ENCODE measurements at places on chromosomes 3 and 15.

GRCh38 chr15:44137750-44138149 lies 57.3 kb downstream of the FRMD5 start:
- no peak overlapping the region for H3K27ac ChIP-seq
- H3K4me3 ChIP-seq = no peak overlapping the region
- H3K4me1 ChIP-seq = no peaks in the 10 kb centered on the region
- no peaks in the 10 kb centered on the region for H3K36me3 ChIP-seq

GRCh38 chr15:46525984-46526725 lies 891.3 kb downstream of the SQOR start:
- no peak for DNase-seq
- H3K4me3 ChIP-seq = no peak overlapping the region
- H3K4me1 ChIP-seq = no peaks in the 10 kb centered on the region
- H3K27ac ChIP-seq = no peak overlapping the region
- no peaks in the 10 kb centered on the region for H3K27me3 ChIP-seq

DNA sequence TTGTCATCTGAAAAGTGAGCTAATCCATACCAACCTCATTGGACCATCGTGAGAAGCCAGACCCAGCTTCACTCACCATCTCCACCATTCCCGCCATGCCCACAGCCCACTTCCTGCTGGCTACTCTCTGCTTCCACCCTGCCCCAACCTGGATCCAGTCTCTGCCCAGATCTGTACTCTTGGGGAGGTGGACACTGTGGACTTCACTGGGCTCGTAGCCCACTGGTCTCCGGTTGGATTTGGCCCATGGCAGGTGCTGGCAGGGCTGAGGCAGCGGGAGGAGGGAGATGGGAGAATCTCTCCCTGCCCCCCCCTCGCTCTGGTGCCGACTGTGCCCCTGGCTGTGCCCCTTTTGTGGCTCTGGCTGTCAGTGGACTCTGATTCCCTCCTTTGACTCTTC lies 193.8 kb downstream of the ABHD5 start:
- H3K27me3 ChIP-seq = no peaks in the 10 kb centered on the region
- no peaks in the 10 kb centered on the region for H3K36me3 ChIP-seq
- no peak overlapping the region for H3K27ac ChIP-seq
- no peak overlapping the region for H3K4me3 ChIP-seq

DNA sequence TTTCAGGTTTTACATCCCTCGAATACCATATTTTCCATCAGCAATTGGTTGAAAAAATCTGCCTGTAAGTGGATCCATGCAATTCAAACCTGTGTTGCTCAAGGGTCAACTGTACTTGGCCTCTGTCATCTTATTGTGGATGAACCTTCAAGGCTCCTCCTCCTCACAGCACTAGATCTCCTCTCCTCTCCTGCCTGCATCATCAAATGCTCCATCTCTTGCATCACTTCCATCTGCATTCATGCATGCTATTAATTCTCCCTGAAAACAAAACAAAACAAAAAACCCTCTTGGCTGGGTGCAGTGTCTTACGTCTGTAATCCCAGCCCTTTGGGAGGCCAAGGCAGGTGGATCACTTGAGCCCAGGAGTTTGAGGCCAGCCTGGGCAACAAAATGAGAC lies 10.1 kb downstream of the BCL2L10 start:
- no peaks in the 10 kb centered on the region for H3K27me3 ChIP-seq
- H3K36me3 ChIP-seq = no peaks in the 10 kb centered on the region
- DNase-seq = no peak
- no peak overlapping the region for H3K4me3 ChIP-seq

DNA sequence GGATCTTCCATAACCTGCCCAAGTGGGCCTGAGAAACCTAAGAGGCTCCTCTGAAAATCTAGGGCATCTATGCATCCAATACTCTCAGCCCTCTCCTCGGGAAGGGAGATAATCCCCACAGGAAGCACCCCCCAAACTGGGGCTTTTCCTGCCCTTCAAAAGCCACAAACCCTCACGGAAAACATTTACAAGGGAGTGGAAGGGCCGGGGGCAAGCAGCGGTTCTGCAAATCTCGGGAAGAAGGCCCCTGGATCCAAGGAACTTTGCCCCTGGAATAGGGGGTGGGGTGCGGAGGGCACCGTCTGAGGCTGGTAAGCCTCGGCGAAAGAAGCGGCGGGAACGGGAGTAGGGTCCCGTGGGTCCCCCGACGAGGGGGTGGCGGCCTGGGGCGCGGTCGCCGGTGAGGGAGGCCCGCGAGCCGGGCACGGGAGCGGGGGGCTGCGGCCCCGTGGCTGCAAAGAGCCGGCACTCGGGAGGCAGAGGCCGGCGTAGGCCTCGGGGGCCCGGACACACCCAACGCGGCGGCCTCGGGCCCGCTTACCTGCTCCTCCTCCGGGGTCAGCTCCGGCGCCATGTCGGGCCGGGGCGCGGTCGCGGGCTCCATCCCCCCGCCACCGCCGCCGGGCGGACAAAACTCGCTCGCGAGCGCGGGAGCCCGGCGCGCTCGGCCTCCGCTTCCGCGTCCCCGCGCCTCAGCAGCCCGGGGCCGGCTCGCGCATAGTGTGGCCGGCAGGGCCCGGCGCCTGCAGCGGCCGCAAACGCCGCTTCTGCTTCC lies 755 bp downstream of the PTPN9 start:
- H3K27me3 ChIP-seq = no peaks in the 10 kb centered on the region
- no peaks in the 10 kb centered on the region for H3K36me3 ChIP-seq
- DNase-seq = no peak
